NCI-H510A (cell line): ENCODE measurements at places on chromosomes 4 and X.

DNA sequence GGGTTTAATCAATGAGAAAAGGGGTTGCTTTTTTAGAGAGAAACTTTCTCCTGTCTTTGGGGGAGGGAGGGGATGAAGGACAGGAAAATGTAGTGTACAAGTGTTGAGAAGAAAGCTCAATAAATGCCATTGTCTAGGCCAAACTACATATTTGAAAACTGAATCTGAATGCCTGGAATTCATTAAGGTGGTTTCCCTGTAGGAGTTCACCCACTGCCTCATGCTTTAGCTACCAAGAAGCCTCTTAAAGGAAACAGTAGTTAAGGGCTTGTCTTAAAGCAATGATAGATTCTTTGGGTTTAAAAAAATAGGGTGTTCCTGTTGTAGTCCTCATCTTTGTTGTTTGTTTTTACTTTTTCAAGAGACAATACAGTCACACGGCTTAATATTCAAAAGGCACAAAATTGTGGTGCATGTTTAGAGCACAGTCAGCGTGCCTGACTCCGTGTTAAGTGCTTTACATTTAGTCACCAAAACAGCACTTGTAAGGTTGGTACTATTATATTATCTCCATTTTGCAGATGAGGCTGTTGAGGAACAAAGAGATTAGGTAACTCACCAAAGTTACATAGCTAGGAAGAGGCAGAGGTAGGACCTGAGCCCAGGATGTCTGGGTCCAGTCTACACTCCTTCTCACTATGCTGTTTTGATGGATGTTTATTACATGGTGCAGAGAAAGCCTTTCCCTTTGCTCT lies 46.0 kb downstream of the FNIP2 start:
- no peak for DNase-seq

GRCh38 chr4:166625018-166625637 lies 609.2 kb downstream of the SPOCK3 start:
- no peak for DNase-seq

DNA sequence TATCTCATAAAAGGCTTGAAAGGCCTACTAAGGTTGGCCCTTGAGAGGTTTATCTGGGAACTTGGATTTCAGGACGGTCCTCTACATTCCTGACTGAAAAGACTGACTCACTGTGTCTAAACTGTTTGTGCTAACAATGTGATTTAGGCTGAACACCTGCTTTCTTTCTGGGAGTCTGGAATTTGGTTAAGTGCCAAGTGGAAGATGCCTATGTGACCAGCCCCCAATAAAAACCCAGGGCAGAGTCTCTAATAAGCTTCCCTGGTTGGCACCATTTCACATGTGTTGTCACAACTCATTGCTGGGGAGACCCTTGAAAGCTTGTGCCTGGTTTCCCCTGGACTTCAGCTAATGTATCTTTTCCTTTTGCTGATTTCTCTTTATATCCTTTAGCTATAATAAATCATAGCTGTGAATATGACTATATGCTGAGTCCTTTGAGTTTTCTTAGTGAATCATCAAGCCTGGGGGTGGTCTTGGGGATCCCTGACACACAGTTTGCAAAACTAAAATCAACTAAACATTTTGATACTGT lies 55.1 kb downstream of the GPR82 start:
- no peak for DNase-seq

DNA sequence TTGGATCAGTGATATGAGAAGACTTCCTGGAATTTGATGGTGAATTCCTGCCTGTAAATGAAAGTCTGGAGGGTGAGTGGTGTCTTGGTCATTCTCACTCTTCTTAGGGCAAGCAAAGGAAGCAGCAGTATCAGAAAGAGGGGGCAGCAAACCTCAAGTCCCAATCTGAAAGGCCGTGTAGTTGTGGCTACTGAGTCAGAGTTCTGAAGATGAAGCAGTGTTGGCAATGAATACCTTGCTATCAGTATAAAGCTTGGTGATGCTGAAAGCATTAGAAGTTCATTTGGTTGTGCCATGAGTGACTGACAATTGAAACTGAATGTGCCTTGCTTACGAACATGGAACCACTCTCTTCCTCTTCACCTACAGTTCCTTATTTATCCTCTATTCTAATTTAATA lies 35.0 kb upstream of the GLRA3 start:
- no peak for DNase-seq

DNA sequence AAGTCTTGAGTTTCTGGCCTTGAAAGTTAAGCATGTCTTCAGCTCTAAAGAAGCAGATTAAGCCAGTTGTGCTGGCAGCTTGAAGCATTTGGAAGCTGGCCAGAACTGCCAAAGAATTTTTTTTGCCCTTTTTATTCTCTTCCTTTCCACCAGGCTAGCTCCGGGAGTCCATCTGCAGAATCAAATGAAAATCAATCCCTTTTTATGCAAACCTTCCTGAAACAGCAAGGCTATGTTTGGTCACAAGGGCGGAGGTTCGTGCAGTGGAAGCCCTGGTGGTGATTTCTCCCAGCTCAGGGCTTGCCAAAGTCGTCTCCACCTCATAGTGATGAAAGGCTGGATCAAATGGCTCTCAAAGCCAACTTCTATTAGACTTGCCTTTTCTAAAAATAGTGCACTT lies 21.6 kb upstream of the C4orf54 start:
- no peak for DNase-seq

DNA sequence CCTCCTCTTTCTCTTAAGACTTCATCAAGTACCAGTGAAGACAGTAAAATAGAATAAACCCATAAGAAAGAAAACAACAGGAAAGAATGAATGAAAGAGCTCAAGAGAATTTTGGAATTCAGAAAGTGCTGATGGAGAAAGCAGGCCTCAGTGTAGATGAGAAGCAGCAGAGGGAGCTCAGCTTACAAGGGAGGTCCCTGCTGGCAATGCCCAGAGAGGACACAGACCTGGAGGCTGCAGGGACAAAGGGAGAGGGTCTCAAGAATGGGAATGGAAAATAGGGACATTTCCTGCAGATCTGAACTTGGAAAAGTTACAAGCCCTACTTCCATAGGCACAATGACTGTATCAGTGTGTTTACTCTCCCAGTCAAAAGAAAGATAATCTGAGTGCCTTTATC lies 64.5 kb upstream of the MAGEA10 start:
- no peak for DNase-seq

DNA sequence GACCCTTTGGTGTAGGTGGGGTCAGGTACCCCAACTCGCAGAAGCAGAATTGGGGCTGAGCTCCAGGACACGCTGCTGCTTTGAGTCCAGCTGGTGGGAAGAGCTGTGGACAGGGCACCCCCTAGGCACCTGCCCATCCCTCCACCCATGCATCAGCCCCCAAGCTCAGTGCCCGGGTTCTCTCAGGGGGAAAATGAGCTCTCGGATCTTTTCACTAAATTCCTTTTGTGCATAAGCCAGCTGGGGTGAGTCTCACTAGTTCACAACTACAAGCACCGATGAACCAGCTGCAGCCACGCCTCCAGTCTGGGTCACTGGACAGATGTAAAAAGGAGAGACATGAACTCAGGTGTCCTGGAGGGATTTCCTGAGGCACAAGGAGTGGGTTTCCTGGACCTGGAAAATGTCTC lies 286.8 kb downstream of the CRLF2 start:
- DNase-seq = no peak

GRCh38 chr4:188930822-188931221 lies 791.6 kb downstream of the TRIML1 start:
- DNase-seq = no peak

- no peak for DNase-seq
These were observed 6.7 kb upstream of the CITED1 start for GRCh38 chrX:72312311-72312940.

DNA sequence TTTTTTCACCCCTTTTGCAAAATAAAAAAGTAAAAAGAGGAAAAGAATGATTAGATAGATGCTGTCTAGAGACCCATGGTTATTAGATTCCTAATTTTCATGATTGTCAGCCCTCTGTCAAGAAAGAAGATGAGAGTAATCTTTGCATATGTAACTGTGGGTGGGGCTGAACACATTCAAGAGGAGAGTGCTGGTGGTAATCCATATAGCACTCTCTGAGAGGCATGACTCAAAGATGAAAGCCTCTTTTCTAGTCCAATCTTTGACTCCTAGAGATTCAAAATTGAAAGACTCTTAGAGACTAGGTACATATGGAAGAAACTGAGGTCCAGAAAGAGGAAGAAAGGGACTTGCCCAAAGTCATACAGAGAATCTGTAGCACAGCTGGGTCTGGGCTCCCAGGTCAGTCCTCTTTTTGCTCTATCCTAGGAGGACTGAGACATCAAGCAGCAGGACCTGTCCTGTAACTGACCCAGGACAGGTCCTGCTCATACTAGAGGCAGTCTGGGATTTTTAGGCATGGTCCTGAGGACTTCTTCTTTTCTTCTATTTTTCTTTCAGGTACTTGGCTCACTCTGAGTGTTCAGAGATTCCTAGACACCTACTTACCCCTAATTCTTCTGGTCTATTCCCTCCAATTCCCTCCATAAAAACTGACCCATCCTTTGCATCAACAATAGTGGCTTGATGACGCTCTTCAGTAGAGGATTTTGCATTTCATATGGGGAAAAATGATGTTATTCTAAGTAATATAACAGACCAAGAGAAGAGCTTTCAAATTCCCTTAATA lies 23.8 kb downstream of the VSIG4 start:
- DNase-seq = no peak

- DNase-seq = no peak
These were observed 23.3 kb downstream of the PPARGC1A start for GRCh38 chr4:23866450-23867075.

- no peak for DNase-seq
These were observed 92.3 kb downstream of the RLIM start for GRCh38 chrX:74521961-74522751.

GRCh38 chr4:176896211-176896610 lies 103.5 kb upstream of the VEGFC start:
- no peak for DNase-seq

DNA sequence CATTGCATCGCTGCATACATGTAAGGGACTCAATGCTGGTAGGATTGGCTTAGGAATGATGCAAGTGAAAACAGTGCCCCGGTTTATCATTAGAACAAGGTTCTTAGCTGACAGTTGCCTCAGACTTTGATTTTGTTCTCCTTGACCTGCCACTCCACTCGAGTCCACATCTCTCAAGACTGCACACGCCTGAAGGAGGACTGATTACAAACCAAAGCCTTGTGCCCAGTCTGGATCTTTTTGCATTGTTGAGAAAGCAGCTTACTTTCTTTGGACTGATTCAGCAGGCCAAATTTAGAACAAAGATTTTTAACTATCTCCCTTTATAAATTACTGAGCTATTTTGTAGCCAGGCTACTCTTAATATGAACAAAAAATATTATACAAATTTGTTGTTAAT lies 125.6 kb downstream of the PTTG2 start:
- no peak for DNase-seq

- DNase-seq = no peak
These were observed 33.6 kb downstream of the TBC1D14 start for GRCh38 chr4:6943012-6943884.

GRCh38 chr4:175714686-175715085 lies 97.4 kb downstream of the GPM6A start:
- no peak for DNase-seq

- DNase-seq = no peak
These were observed 28.9 kb downstream of the ZNF827 start for GRCh38 chr4:145909773-145910172.

- no peak for DNase-seq
These were observed 39.9 kb downstream of the SAT1 start for GRCh38 chrX:23822841-23823240.

GRCh38 chrX:32280921-32281320 lies 930.4 kb downstream of the DMD start:
- no peak for DNase-seq

DNA sequence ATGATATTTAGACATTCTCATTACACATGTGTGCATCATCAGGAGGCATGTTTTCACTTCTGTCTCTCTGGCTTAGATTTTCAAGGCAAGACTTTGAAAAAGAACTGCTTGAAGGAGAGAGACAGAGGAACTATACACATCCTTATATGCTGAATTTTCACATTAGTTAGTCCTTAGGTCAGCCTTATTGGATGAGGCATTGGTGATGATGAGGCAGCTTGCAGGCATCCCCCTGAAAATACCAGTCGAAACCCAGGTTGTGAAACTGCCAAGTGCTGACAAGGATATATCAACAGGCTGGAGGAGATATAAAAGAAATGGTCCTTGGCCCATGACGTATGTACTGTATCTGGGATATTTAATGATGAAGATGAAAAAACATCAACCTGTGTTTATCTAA lies 297.2 kb upstream of the AADAT start:
- DNase-seq = no peak

GRCh38 chrX:123959281-123960063 lies 2.0 kb upstream of the STAG2 start:
- no peak for DNase-seq
